ENCODE measurements at places on chromosomes 16 and 17.

- DNase-seq = no peak
Measured at GRCh38 chr17:76252040-76252954, 12.0 kb upstream of the RNF157 start.

DNA sequence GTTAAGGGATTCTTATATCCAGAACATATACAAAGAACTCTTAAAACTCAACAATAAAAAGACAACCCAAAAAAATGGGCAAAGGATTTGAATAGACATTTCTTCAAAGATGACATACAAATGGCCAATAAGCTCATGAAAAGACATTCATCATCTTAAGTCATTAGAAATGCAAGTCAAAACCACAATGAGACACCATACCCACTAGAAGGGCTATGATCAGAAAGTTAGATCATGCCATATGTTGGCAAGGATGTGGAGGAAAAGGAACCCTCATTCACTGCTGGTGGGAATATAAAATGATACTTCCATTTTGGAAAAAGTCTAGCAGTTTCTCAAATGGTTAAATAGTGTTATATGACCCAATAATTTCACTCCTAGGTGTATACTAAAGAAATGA is 9.4 kb downstream of the PLD6 start:
- DNase-seq = no peak

- no peak for DNase-seq
Measured at GRCh38 chr16:83258366-83258928, 549.3 kb upstream of the HSBP1 start.

GRCh38 chr16:75305364-75306098 is 54.1 kb upstream of the BCAR1 start:
- peak; percentile 8 for DNase-seq

- peak; percentile 12 for DNase-seq
Measured at GRCh38 chr17:75720656-75721462, at the start of gene ITGB4. Gene ITGB4 (plus strand): TSS chr17:75721459. CDS start chr17:75724704, 3,245 bp downstream.

DNA sequence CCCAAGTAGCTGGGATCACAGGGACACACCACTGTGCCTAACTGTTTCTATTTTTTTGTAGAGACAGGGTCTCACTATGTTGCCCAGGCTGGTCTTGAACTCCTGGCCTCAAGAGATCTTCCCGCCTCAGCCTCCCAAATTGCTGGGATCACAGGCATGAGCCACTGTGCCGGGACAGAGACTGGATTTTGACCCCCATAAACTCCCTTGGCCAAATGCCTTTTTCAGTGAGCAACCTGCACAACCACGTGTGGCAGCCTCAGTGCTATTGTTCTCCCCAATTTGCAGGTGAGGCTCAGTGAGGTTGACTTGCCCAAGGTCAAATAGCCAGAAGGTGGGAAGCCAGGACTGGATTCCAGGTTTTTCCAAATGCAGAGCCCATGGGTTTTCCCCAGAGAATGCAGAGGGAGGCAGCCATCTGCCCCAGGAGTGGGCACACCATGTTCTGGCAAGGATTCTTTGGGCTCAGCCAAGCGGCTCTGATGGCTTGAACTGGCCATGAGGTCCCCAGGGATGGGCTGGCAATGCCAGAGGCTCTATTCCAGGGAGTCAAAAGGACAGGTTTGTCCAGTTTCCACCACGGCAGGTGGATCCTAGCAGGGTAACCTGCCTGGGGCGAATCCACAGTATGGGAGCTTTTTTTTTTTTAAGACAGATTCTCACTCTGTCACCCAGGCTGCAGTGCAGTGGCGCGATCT is 1.8 kb downstream of the IL27 start:
- no peak for DNase-seq

DNA sequence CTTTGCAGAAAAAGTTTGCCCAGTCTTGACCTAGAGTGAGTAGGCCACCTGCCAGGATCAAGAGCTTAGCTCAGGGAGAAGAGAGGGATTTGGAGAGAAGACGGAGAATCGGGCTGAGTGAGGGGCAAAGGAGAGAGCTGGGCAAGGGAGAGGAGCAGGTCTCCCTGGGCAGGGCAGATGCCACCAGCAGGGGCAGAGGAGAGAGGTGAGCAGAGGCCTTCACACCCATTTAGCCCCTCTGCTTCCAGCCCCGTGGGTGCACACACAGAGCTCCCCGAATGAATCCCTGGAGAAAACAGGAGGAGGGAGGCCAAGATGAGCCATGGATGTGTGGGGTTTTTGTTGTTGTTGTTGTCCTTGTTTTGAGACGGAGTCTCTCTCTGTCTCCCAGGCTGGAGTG is 29.2 kb downstream of the TBX4 start:
- no peak for DNase-seq

- no peak for DNase-seq
Measured at GRCh38 chr17:77332981-77333685, 192.4 kb downstream of the SEC14L1 start.

DNA sequence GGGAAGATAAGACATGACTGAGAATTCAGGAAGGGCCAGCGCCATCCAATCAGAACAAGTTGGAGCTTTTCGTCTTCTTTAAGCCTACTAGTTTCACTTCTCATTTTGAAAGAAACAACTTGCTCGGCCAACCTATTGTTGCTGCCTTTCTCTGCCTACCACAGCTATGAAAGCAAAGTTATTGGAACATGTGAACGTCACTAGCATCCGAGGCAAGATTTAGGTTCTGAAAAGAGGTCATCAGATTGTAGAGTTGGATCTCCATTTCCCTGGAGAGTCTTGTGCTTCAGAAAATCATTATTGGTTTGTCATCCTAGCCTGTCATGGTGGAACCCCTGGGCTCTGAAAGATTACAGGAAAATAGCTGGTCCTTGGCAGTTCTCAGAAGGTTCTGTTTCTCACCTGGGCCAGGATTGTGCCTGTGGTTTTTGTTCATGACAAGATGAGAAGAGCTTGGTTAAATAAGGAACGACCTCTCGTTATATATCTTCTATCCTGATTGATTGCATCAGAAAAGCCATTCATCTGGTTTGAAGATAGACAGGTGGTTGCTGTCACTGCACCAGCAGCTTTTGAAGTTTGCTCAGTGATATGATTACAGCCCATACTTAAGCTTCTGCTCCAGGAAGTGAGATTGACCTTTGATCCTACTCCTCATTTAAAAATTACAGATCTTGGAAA is 25.3 kb downstream of the CDH13 start:
- DNase-seq = no peak

- DNase-seq = no peak
Measured at GRCh38 chr16:3465301-3465700, 21.8 kb downstream of the NAA60 start.

- no peak for DNase-seq
Measured at GRCh38 chr17:81328978-81329926, 34.1 kb upstream of the SLC38A10 start.

DNA sequence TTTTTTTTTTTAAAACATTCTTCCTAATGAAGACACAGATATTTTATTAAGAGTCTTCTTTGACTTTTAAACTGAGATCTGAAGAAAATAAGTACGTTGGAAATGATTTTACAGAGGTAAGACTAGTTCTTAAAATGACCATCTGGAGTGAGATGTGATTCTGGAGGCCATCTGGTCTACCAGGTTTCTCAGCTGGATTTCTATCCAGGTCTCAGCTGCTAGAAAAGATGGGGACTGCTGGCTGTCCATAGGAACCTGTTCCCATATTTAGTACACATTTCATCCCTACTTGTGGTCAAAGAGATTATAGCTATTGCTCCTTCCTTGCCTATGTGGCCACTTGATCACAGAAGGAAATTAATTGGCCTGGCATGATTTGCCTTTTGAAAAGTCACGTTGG is 12.2 kb downstream of the PMFBP1 start:
- DNase-seq = no peak

GRCh38 chr17:37147301-37147812 is 198.6 kb downstream of the AATF start:
- no peak for DNase-seq

DNA sequence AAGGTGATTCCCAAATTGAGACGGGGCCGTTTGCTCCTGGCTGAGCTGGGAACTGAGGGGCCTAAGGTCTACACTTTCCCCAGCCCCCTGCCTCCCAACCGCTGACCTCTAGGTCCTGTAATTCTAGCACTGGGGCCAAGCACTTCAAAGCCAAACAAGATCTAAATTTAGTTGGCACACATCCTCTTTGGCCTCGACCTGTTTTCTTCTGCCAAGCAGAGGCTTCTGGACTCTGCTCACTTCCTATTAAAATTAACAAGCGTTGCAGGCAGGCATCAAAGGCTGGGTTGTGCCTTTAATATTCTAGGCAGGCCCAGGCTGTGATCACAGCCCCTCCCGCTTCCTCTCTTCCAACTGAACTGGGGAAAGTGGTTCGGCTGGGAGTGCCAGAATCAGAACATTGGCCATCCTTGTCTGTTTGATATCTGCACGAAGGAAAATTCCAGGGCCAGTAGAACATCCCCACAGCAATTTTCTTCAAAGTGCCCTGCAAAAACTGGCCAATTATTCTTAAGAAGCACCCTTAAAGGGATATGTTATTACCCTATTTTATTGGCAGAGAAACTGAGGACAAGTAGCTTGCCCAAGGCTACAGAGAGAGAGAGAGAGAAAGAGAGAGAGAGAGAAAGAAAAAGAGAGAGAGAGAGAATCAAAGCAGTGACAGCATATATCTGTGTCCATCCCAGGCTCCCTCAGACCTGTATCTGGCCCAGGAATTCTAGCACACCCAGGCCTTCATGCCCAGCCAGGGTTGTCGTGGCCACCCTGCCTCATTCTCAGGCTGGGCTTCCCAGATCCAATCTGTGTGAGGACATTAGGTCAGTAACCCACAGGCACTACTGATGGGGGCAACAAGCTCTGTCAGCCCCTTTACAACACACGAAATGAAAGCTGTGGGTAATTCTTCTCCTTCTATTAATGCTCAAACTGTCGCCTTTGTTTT is 12.8 kb upstream of the MT4 start:
- DNase-seq = no peak

DNA sequence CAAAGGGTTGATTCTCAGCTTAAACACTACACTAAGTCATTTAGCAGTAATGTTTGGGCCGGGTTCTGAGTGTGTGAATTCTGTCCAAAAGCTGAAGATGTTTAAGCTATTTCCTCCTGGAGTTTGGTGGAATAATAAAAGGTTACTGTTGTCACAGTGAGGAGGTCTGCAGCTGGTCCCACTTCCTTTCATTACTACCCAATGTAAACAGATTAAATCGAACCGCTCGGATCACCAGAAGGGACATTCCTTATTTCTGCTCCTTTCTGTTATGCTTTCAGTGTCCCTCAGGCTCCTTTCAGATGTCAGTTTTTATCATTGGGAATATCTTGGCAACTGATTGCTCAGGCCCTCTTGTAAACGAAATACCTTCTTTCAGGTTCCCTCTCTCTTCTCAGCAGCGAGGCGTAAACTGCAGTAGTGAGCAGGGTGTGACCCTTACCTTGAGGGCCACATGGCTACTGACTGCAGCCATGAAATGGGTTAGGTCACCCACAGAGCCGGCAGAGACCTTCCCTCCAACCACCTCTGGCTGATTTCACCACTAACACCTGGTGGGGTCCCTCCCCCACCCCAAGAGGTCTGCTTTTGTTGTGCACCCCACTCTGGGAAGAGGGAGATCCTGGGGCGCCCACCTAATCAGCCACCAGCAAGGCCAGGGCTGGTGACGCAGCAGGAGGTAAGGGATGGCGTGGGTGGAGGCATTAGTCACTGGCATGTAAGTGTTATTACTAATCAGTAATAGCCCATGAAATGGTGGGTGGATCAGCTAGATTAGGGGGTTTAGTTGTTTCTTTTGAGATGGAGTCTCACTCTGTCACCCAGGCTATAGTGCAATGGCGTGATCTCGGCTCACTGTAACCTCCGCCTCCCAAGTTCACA is 117.6 kb downstream of the VPS53 start:
- DNase-seq = peak; percentile 14

GRCh38 chr16:22360963-22361659 is 13.3 kb downstream of the CDR2 start:
- DNase-seq = no peak
